ENCODE measurements at places on chromosomes 5 and 9.

GRCh38 chr5:87572090-87572489, 159.4 kb upstream of the CCNH start:
- DNase-seq, result no peak

DNA sequence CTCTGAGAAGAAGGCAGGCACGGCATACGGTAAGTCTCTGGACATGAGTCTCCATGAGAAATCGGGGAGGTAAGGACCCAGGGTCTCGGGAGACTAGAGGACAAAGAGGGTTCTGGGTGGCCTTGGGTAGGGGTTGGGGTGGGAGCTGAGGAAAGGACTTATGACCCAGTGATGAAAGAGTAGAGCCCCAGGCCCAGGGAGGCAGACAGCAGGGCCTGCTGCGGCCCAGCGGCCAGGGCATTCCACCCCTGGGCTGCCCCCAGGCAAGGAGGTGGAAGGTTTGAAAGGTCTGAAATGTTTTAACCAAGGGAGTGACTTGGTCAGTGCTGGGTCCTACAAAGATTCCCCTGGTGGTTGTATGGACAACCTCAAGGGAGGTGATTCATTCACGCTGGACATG, 89.1 kb downstream of the CRB2 start:
- no peak for DNase-seq

DNA sequence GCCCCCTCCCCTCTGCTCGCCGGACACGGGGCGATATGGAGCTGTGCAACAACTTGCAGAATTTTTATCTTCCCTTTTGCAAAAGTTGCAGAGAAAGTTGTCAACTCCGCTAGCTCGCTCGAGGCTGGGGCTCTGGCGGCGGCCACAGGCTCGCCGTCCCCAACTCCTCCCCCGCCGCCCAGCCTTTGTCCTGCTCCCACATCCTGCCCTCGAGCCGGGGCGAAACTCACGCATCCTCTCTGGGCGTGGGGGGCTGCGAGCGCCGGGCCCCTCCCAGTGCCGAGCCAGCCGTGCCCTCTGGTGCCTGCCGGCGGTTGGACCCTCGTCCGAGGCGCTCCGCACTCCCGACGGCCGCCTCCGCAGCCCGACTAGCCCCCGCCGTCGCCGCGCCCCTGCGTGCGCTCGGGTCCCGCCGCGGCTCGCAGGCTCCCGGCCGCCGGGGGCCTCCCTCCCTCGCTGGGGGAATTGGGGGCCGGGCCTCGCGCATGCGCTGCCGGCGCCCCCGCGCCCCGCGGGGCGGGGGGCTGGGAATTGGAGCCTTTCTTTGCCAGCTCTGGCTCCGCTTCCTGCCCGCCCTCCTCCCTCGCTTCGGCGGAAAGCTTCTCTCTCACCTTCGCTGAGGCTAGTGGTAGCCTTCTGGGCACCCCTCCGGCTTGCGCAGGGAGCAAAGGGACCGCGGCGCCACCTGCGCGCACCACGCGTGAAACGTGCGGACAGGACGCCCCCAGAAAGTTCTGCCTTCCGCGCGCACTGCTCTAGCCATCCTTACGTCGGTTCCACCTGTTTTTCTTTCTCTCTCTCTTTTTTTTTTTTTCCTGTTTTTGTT, at the start of gene CCNJL:
CCNJL (minus strand) TSS at position 431 of the 826 bp plus-strand sequence. CDS start 641 bp downstream, outside the sequence.
- peak; percentile 46 for DNase-seq

GRCh38 chr5:132493821-132494220, 3.2 kb upstream of the IRF1 start:
- DNase-seq, result no peak

GRCh38 chr9:136003411-136004218, 42.4 kb upstream of the UBAC1 start:
- no peak for DNase-seq

DNA sequence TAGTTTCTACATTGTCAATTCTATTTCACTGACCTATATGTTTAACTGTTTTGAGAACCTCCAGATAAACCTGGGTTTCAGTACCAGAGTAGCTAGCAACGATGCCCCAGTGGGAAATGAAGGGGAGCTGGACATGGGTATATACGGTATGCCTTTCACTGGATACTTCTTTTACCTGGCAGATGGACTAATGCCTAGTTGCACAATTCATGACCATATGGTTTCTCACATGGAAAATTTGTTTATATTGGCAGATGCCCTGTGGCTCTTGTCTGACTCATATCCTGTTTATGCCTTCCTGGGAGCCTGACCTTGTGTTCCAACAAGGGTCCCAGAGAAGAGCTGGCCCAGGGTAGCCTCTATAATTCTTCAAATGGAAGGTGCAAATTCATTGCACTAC, 144.1 kb downstream of the MAT2B start:
- no peak for DNase-seq

- DNase-seq, result no peak
Observed at GRCh38 chr5:1656271-1656975, 132.7 kb upstream of the LPCAT1 start.

GRCh38 chr5:168176941-168177340, 114.5 kb upstream of the WWC1 start:
- DNase-seq, result no peak

DNA sequence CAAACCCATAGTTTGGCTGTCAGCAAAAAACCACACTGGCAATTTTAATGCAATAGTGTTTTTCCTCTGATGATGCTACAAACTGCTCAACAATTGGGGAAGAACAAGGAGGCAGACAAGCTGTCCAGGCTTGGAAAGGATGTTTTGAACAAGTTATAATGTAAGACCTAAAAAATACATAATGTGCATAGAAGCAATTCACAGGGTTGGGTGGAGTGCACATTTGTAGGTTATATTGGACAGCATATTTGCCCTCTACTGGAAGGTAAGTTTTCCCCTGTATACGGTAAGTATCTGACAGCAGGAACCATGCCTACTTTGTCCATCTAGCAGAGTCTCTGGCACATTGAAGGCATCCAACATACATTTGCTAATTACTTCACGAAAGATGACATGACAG, 114.3 kb upstream of the PUM3 start:
- no peak for DNase-seq

DNA sequence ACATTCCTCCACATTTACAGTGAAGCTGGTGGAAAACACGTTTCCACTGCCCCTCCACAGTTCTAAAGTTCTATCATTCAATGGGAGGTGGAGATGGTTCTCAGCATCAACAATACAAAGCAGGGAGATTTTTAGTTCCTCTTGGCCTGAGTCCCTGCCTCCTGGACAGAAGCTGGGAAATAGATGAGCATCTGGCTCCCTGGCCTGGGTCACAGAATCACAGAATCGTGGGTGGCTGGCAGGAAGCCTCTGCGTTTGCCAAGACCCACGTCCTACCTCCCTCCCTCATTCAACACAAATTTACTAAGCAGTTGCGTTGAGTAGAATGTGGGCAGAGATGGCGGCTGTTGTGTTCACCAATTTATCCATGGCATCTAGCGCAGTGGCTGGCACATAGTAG, 5.2 kb upstream of the PPARGC1B start:
- DNase-seq, result no peak

DNA sequence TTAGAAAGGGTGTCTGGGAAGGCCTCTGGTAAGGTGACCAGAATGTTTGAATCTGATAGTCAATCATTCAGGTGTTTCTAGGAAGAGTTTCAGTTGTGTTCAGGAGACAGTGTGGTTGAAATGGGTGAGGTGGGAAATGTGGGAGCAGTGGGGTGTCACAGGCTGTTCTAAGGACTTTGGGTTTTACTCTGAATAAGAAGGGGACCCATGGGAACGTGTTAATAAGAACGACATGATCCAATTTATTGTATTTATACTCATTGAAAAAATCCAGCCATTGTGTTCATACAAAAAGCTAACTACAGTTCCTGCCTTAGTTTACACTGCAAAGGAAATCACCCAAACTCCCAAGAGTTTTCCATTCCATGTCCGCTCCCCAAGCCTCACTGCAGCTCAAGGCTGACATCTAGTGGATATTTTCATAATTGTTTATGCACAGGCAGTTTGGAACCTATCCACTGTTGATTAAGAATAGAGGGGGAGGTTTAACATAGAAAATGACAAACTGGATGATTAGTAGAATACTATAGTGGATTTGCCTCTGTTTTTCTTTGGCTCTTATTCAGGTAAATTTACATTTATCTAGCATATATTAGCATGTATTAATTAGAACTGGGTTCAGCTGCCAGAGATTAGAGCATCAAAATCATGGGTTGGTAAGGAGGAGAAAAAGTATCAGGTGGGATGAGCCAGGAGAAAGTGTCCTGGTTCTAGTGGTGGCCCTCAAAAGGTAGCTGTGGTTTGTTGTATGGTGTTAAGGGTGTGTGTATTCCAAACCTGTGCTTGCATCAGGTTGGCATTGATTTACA, 17.7 kb downstream of the CAVIN4 start:
- DNase-seq, result peak; percentile 54

DNA sequence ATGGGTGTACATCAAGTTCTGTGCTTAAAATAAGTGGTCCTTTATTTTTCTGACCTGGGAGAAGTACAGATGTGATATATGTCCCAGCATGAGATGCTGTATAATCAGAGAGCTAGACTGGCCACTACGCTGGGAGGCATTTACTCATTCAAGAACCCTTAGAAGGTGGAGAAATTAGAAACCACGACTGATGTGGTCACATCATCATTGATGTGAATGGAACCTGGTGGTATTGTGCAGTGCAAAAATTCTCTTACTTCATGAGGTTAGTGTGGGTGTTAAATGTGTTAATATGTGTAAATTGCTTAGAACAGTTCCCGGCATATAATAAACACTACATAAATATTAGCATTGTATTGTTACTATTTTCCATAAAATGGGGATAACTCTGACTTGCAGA, 69.5 kb upstream of the CKMT2 start:
- DNase-seq, result no peak

GRCh38 chr5:126438868-126439267, 15.7 kb downstream of the GRAMD2B start:
- no peak for DNase-seq
